ENCODE measurements at places on chromosomes 11 and 22.

DNA sequence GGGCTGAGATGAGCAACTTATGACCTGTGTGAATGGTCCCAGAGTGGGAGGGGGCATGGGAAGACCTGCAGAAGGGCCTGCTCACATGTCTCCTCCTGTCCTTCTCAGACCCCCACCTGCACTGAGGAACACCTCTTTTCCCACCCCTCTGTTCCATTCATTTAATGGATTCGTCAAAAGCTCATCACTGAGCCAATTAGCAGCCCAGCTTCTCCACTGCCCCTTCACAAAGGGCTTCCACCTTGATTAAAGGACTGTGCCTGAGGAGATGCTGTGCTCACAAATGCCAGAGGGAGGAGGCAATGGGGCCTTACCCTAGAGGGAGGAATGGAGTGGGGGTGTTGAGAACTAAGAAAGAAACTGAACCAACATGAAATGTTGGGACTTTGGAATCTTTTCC lies 14.0 kb upstream of the CDON start:
- no peak for DNase-seq

GRCh38 chr11:64234647-64235379 lies 429 bp downstream of the VEGFB start:
- DNase-seq: no peak

- no peak for DNase-seq
Observed at GRCh38 chr22:19995611-19996339, 20.8 kb downstream of the ARVCF start.

DNA sequence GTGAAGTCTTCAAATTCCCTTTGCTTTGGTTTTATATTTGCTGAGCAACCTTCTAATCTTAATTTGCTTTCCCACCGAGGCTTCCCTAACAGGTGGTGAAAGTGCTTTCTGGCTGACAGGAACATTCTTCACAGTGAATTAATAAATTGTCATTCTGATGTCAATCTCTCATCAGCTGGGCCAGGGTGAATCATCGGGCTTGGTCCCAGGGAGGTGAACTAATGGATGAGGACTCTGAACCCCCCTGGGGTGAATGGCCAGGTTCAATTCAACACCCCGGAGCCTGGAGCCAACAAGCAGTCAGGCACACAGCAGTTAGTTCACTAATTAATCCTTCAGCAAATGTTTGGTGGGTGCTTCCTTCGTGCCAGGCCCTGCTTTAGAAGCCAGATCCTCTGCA lies 155.4 kb upstream of the PDGFD start:
- no peak for DNase-seq

DNA sequence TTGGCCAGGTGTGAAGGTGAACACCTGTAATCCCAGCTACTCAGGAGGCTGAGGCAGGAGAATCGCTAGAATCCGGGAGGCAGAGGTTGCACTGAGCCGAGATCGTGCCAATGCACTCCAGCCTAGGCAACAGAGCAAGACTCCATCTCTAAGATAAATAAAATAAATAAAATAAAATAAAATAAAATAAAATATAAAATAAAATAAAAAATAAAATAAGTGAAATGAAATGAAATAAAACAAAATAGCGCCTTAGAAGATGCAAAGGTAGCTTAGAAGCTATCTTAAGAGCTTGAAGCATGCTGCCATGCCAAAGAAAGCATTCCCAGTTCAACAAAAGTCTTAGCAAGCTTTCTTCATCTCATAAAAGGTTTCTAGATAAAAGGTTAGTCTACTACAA lies 6.9 kb upstream of the APOBEC3C start:
- DNase-seq: no peak

DNA sequence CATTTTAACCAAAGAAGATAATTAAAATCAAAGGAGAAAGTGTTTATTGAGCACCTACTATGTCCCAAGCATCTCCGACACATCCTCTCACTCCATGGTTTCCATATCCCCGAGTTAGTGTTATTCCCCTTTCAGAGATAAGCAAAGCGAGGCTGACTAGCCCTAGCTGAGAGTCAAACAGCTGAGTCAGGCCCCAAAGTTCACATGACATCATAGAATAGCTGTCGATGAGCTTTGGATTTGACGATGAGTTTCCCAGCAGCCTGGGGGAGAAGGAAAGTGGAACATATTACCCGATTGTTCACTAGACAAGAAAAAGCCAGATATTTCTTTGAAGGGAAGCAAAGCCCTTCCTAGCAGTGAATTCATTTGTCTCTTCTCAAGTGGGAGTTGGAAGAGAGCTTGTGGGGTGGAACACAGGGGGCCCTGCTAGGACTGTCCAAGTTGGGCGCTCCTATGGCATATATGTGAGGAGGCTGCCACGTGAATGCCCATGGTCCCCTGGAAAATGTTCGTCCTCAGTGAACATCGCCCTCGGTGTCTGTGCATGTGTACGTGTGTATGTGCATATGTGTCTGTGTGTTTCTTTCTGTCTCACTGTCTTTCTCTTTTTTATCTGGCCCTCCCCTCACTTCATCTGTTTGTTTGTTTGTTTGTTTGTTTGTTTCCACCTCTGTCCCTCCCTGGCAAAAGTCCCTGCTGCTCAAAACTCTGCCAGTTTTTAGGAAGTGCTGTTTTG lies 493 bp upstream of the CYTH4 start:
- DNase-seq: no peak

DNA sequence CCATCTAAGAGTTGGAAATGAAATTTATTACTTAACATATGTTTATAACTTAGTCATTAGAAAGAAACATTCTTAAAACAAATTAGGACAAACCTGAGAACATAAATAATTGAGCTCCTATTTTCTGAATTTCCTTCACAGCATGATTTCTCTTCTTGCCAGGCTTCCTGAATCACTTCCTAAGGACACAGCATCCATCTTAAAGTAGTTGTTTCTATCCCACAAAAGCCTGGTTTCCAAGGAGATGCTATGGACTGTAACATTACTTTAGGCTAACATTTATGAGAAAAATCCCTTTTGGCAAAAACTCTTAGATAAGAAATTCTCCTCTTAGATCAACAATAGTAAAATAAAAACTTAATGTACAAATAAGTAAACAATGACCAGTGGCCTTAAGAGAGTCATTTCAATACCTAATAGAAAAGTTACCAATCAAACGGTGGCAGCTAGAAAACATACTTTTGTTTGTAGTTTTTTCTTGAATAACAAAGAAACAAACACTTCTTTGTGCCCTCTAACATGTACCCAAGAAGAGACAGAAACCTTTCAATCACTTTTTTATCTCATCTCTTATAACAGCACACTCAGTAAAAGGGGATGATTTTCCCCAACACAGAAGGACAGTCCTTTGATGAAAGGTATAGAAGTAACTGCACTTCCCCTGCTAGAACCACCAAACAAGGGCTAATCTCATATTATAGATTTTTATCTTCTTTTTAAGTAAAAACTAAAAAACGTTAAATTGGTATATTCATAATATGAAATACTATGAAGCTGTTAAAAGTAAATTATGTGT lies 74.5 kb downstream of the TTC28 start:
- DNase-seq: no peak

GRCh38 chr11:8317159-8317558 lies 53.5 kb upstream of the LMO1 start:
- DNase-seq: no peak

DNA sequence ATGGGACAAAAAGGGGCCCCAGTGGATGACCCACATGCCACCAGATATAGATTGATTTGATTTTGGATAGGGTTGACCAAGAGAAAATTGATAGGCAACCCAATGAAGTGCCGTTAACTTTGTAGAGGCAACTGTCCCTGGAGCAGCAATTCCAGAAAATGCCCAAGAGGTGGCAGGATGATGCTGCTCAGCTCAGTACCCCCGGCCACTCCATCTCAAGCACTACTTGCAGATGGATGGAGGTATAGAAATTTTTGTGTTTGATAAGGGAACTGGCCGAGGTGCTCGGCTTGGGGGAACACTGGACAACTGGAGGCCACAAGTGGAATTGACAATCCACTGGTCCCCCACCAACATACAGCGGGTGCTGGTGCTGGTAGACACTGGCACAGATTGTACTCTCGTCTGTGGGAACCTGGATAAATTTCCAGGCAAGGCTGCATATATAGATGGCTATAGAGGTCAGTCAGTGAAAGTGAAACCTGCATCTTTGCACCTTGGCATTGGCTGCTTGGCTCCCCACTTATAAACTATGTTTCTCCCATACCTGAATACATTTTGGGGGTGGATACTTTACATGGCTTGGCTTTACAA lies 86.3 kb downstream of the CCDC83 start:
- peak; percentile 14 for DNase-seq

DNA sequence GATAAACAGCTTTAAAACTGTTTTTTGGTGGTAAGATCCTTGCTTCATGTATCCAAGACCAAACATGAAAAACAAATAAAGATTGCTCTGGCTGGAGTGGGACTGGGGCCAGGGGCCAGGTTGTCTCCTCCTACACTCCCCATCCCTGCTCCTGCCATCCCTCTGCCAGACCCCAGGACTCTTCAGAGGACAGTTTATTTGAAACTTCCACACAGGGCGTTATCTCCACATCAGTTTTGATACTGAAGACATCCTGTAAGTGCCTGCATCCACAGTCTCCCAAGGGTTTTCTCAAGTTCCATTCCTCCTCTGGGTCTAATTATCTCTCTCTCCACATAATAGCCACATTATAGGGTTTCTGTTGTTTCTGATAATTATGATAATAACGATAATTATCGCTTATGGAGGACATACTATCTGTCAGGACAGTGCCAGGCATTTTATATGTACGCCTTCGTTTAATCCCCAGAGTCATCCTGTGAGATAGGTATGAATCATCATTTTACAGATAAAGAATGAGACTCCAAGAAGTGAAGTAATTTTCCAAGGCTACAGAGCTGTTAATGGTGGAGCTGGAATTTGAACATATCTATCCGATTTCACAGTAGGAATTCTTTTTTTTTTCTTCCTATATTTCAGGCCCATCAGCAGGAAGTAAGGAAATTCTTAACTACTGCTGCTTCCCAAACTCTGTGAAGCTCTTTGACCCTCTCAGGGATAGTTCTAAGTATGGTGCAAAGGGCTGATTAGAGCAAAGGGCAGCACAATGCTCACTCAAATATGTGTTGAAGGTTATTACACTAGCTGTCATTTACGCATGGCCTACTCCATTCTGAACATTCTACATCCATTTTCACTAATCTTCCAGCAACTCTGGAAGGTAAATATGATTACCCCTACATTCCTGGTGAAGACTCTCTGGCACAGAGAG lies 488.0 kb upstream of the CCDC90B start:
- DNase-seq: no peak

DNA sequence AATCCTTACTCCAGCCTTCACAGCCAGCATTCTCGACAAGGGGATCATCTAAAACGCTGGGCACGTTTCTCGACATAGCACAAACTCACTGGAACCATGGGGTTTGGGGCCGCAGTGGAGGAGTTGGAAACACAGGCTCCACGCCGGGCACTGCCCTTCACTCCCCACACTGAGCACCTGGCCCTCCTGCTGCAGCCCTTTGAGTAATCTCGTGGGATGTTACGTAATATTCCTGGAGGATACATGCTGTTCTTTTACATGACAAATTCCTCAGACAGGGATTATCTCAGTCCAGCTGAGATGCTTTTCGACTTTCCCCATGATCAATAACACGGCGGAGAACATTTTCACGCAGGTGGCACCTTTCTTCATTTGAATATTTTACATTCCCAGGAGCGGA lies 408.0 kb downstream of the SHANK2 start:
- DNase-seq: no peak

- DNase-seq: no peak
Observed at GRCh38 chr11:11857769-11858168, 16.0 kb downstream of the USP47 start.

DNA sequence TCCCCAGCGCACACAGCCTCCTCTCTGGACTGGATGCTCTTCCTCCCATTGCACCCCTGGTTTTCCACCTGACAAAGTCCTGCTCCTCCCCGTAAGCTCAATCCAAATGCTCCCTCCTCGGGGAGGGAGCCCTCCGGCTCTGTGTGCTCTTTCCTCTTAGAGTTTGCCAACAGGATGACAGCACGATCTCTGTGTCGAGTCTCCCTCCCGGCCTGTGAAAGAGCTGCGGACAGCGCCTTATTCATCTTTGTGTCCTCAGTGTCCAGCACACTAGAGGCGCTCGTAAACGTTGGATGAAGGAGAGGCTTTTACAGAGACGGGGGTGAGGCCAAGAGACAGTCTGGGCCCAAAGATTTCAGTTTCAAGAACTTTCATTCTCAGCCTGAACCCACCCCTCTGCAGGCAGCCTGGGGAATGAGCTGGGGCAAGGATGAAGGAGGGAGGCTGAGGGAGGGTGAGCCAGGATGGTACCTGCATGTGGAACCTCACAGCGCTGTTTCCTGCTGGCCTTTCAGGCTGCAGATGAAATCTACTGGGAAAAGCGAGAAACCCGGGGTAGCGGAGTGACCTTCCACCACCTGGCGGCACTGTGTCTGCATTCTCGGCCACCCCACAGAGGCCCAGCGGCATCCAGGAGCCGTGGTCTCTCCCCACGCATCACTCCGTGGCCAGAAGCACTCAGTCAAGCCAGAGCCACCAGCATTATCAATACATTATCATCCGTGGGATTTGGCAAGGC lies 8.5 kb upstream of the TMPRSS4 start:
- no peak for DNase-seq
